ENCODE measurements at places on chromosomes 7 and 10. TPM values are rescaled to one million over a fixed set of nuclear protein-coding genes. Genes with fewer than 3 reads are reported as not detected.

The SPDYE8 gene
- total RNA-seq, result not detected

The CARD11 gene
- 0.16 TPM for total RNA-seq

The PRPS1L1 gene
- not detected for total RNA-seq

The ERVW-1 gene
- total RNA-seq, result not detected

The SRRM3 gene
- 7.1 TPM for total RNA-seq

The HOXA7 gene
- 12.4 TPM for total RNA-seq

The CFAP70 gene
- total RNA-seq, result 0.64 TPM

The WDFY4 gene
- total RNA-seq, result not detected

The GAD2 gene
- total RNA-seq, result not detected

The STYXL1 gene
- total RNA-seq, result 57.9 TPM

The NPY4R gene
- 0.13 TPM for total RNA-seq

The SNCG gene
- total RNA-seq, result 32.0 TPM

The TMEM236 gene
- total RNA-seq, result not detected

The CTTNBP2 gene
- 7.6 TPM for total RNA-seq

The ZP3 gene
- total RNA-seq, result 2.1 TPM

The MYL10 gene
- total RNA-seq, result not detected

The STRIP2 gene
- 3.4 TPM for total RNA-seq

The SLC16A9 gene
- 0.91 TPM for total RNA-seq

The NUTM2E gene
- 0.13 TPM for total RNA-seq
